HFFc6 (cell line): ENCODE measurements at places on chromosomes 6 and 20.
A peak's percentile ranks its signal among the peaks of the same experiment; 100 is the strongest.

DNA sequence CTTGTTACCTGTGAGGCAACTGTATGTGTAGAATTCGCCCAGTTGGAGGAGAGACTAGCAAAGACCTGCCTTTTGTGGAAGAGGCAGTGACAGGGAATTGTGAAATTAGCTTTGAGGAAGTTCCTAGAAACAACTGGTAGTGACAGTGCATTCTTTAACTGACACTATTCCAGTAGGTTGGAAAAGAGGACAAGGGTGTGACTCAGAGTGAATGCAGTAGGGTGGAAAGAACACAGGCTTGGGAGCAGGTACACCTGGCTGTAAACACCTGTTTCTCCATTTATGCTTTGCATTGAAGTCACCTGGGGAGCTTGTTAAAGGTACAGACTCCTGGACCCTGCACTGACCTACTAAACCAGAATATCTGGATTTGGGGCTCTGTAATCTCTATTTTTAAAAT lies 295.7 kb downstream of the PHACTR1 start:
- H3K36me3 ChIP-seq: no peaks in the 10 kb centered on the region
- no peak overlapping the region for H3K4me3 ChIP-seq
- peaks cover 19% of the 10 kb centered on the region for H3K4me1 ChIP-seq

DNA sequence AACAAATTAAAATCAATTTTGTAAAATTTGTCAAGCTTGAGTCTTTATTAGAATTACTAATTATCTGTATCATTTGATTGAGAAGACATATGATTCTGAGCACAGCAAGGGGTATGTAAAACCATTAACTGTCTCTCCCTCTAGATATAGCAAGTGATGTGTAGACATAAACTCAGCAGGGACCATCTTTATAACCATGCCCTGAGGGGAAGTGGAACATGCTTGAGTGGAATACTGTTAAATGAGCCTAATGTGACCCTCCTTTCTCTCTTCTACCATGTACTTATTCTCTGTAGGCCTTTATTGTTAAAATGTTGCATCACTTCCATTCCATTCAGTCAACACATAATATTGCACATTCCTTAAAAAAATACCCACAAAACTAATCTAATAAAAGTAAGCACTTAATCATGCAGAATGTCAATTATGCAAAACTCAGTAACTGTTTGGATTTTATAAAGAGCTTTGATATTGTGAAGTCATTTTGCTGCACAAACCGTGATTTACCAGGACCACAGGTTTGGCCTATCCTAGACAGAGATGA lies 896.6 kb upstream of the MANEA start:
- H3K4me1 ChIP-seq: no peaks in the 10 kb centered on the region
- no peak for DNase-seq
- no peaks in the 10 kb centered on the region for H3K27me3 ChIP-seq
- H3K27ac ChIP-seq: no peak overlapping the region
- no peaks in the 10 kb centered on the region for H3K36me3 ChIP-seq

- no peaks in the 10 kb centered on the region for H3K36me3 ChIP-seq
- H3K27me3 ChIP-seq: peaks cover 6% of the 10 kb centered on the region
- H3K4me1 ChIP-seq: peaks cover 37% of the 10 kb centered on the region
Observed at GRCh38 chr20:45827030-45827652, at the start of gene TNNC2. Gene TNNC2 (minus strand): TSS chr20:45827312. CDS start chr20:45827248, 64 bp downstream.

GRCh38 chr6:100467129-100468015 lies 2.7 kb upstream of the SIM1 start:
- H3K27me3 ChIP-seq: 0 out of 2 replicates have a peak, but pooled peaks cover 2% of the 10 kb centered on the region
- H3K4me1 ChIP-seq: peaks cover 34% of the 10 kb centered on the region
- H3K4me3 ChIP-seq: no peak overlapping the region
- H3K27ac ChIP-seq: no peak overlapping the region
- peaks cover 17% of the 10 kb centered on the region for H3K36me3 ChIP-seq

- H3K27ac ChIP-seq: no peak overlapping the region
- H3K4me3 ChIP-seq: no peak overlapping the region
- no peaks in the 10 kb centered on the region for H3K27me3 ChIP-seq
- no peak for DNase-seq
Observed at GRCh38 chr6:35850208-35850607, 45.1 kb downstream of the LHFPL5 start.

GRCh38 chr6:108492131-108492766 lies 68.5 kb upstream of the FOXO3 start:
- H3K4me3 ChIP-seq: no peak overlapping the region
- no peaks in the 10 kb centered on the region; the same call in 1 of the 2 replicates for H3K27me3 ChIP-seq
- H3K36me3 ChIP-seq: no peaks in the 10 kb centered on the region
- no peak overlapping the region for H3K27ac ChIP-seq

GRCh38 chr6:71224011-71224410 lies 64.6 kb upstream of the OGFRL1 start:
- H3K36me3 ChIP-seq: no peaks in the 10 kb centered on the region
- no peaks in the 10 kb centered on the region for H3K27me3 ChIP-seq
- no peak for DNase-seq
- H3K4me1 ChIP-seq: peaks cover 36% of the 10 kb centered on the region

- H3K4me3 ChIP-seq: no peak overlapping the region
- H3K4me1 ChIP-seq: no peaks in the 10 kb centered on the region
- H3K27ac ChIP-seq: no peak overlapping the region
- DNase-seq: no peak
Observed at GRCh38 chr6:166318649-166319600, 10.7 kb upstream of the PRR18 start.

- no peak overlapping the region for H3K27ac ChIP-seq
- H3K27me3 ChIP-seq: peaks cover 2% of the 10 kb centered on the region
- peak; percentile 12 for DNase-seq
- H3K36me3 ChIP-seq: no peaks in the 10 kb centered on the region
- no peaks in the 10 kb centered on the region for H3K4me1 ChIP-seq
Observed at GRCh38 chr6:39166189-39166911, 51.4 kb upstream of the SAYSD1 start.

DNA sequence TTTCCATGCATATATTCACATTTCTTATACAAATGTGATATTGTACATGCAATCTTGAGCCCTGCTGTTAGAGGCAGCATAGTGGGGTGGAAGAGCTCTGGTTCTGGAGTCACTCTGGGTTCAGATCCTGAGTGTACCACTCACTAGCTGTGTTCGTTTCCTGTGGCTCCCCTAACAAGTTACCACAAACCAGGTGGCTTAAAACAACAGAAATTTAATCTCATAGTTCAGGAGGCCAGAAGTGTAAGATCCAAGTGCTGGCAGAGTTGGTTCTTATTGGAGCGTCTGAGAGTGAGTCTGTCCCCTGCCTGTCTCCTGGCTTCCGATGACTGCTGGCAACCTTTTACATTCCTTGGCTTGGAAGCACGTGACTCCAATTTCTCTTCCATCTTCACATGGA lies 115.6 kb downstream of the MAP3K7 start:
- no peak overlapping the region for H3K27ac ChIP-seq
- no peaks in the 10 kb centered on the region for H3K36me3 ChIP-seq
- peaks cover 15% of the 10 kb centered on the region for H3K27me3 ChIP-seq

GRCh38 chr20:1163653-1164052 lies 21.1 kb downstream of the TMEM74B start:
- no peaks in the 10 kb centered on the region; the same call in none of the 2 replicates for H3K27me3 ChIP-seq
- H3K4me1 ChIP-seq: no peaks in the 10 kb centered on the region
- DNase-seq: no peak
- peaks cover 49% of the 10 kb centered on the region for H3K36me3 ChIP-seq
- no peak overlapping the region for H3K4me3 ChIP-seq

DNA sequence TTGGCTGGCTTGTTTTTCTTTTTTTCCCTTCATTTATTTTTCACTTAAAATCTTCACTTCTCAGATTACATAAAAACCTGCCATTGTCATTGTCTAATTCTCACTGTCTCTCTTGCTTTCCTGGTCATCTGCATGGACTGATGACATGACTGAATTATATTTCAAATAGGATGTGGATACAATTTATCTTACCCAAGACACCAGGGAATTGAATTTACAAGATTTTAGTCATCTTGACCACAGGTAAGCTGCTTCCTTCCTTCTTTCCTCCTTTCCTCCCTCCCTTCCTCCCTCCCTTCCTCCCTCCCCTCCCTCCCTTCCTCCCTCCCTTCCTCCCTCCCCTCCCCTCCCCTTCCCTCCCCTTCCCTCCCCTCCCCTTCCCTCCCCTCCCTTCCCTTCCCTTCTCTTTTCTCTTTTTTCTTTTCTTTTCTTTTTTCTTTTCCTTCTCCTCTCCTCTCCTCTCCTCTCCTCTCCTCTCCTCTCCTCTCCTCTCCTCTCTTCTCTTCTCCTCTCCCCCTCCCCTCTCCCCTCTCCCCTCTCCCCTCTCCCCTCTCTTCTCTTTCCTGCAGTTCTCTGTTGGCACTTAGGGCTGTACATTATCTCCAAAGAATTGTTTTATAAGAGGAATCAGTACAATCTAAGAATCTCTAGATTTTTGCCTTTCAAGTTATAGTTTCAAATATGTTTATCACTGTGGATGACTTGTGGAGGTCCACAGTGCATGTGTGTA lies 171.5 kb downstream of the CARMIL1 start:
- H3K4me3 ChIP-seq: no peak overlapping the region
- peaks cover 8% of the 10 kb centered on the region for H3K36me3 ChIP-seq
- peaks cover 24% of the 10 kb centered on the region for H3K4me1 ChIP-seq
- H3K27ac ChIP-seq: no peak overlapping the region
- no peak for DNase-seq
- peaks cover 1% of the 10 kb centered on the region; the same call in 1 of the 2 replicates for H3K27me3 ChIP-seq

- peak; percentile 82 for DNase-seq
- H3K27me3 ChIP-seq: peaks cover 2% of the 10 kb centered on the region
- peak overlapping the region; percentile 82 for H3K4me3 ChIP-seq
Observed at GRCh38 chr20:61588411-61589385, 336.6 kb downstream of the CDH4 start.

DNA sequence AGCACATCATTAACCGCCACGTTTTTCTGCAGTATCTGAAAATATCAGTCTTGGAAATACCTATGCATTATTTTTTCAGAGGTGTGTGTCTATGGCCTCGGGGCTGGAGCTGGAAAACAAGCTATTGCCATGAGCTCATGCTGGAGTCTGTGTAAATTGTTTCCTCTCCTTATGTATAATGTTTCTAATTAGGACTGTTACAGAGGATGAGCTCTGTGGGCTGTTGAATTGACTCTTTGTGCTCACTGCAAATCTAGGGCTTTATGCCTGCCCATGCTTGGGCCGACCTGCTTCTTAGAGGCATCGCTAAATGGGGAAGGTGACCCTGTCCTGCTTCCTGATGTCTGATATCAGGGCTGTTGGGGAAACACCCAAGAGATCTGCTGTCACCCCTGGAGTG lies 80.8 kb upstream of the SLC22A16 start:
- DNase-seq: no peak
- H3K4me3 ChIP-seq: no peak overlapping the region
- H3K36me3 ChIP-seq: peaks cover 25% of the 10 kb centered on the region
- H3K27me3 ChIP-seq: peaks cover 10% of the 10 kb centered on the region
- H3K27ac ChIP-seq: no peak overlapping the region
- H3K4me1 ChIP-seq: no peaks in the 10 kb centered on the region

DNA sequence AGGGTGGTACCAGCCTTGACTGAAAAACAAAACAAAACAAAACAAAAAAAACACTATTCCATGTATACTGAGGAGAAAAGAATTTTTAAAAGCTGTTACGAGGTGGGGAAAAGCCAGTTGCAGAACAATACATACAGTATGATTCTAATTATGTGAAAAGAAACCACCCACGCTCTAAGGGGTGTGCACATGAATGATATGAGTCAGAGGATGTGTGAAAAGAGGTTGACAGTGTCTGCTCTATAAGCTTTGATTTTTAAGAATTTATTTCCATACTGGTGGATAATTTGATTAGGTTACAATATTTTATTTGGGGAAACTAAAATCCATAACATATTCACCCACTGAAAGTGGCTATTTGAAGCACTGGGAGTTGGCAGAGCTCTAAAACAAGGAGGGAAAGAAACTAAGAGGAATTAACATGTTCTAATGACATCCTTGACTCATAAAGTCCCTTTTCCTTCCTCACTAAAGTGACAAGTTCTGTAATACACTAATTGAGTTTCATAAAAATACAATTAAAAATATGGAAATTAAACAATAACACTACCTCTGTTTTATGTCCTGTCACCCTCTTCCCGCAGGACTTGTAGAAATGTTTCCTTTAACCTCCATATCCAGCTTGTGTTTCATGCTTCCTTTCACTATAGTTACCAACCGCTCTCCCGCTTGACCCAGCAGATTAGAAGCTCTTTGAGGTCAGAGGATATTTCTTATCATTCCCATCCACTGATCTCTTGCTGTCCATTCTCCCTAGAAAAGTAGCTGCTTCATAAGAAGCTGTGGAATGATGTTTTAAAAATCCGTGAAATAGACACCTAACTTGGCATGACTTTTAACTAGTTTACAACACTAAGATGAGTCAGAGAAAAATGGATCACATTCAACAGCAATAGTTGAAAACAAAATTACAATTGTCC lies 118.6 kb upstream of the CCDC28A start:
- H3K27ac ChIP-seq: peak overlapping the region; percentile 42; the same call in 1 of the 2 replicates
- H3K36me3 ChIP-seq: no peaks in the 10 kb centered on the region

GRCh38 chr6:36318690-36319435 lies 17.8 kb downstream of the BNIP5 start:
- peaks cover 6% of the 10 kb centered on the region; the same call in 1 of the 2 replicates for H3K4me1 ChIP-seq
- no peak for DNase-seq
- H3K36me3 ChIP-seq: no peaks in the 10 kb centered on the region
- H3K4me3 ChIP-seq: no peak overlapping the region

- no peak overlapping the region for H3K27ac ChIP-seq
- H3K27me3 ChIP-seq: peaks cover 25% of the 10 kb centered on the region
- DNase-seq: no peak
- H3K4me3 ChIP-seq: no peak overlapping the region
- H3K4me1 ChIP-seq: no peaks in the 10 kb centered on the region
- H3K36me3 ChIP-seq: no peaks in the 10 kb centered on the region; the same call in 1 of the 2 replicates
Observed at GRCh38 chr6:285030-285771, 7.1 kb upstream of the DUSP22 start.

DNA sequence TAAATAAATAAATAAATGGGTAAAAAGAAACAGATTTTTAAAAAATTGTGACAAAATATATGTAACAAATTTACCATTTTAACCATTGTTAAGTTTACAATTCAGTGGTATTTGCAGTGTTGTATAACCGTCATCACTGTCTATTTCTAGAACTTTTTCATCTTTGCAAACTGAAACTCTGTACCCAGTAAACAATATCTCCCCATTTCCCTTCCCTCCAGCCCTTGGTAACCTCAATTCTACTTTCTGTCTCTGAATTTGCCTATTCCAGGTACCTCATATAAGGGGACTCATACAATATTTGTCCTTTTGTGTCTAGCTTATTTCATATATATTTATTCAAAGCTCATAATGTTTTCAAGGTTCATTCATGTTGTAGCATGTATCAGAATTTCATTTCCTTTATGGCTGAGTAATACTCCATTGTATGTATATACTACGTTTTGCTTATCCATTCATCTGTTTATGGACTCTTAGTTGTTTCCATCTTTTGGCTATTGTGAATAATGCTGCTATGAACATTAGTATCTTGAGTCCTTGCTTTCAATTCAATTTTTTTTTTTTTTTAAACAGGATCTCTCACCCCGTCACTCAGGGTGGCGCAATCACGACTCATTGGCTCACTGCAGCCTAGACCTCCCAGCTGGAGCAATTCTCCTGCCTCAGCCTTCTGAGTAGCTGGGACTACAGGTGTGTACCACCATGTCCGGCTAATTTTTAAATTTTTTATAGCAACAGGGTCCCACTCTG lies 8.9 kb downstream of the MANBAL start:
- H3K4me3 ChIP-seq: peak overlapping the region; percentile 48
- peaks cover 69% of the 10 kb centered on the region for H3K4me1 ChIP-seq
- H3K27me3 ChIP-seq: peaks cover 3% of the 10 kb centered on the region
- H3K27ac ChIP-seq: peak overlapping the region; percentile 73
- peak; percentile 55 for DNase-seq
